PC-9 (cell line): ENCODE measurements at places on chromosomes 11 and 22. TPM values are rescaled to one million over a fixed set of nuclear protein-coding genes. Genes with fewer than 3 reads are reported as not detected.

- no peak overlapping the region for H3K27ac ChIP-seq
- peaks cover 92% of the 10 kb centered on the region for H3K27me3 ChIP-seq
- no peaks in the 10 kb centered on the region for H3K36me3 ChIP-seq
- no peaks in the 10 kb centered on the region for H3K4me1 ChIP-seq
Measured at GRCh38 chr11:117562136-117562535, 234.5 kb downstream of the CEP164 start.

GRCh38 chr11:325796-326591, 5.3 kb upstream of the IFITM3 start:
- H3K27ac ChIP-seq, result no peak overlapping the region
- H3K4me3 ChIP-seq, result no peak overlapping the region
- no peaks in the 10 kb centered on the region for H3K36me3 ChIP-seq
- no peak for DNase-seq
- no peaks in the 10 kb centered on the region for H3K27me3 ChIP-seq

DNA sequence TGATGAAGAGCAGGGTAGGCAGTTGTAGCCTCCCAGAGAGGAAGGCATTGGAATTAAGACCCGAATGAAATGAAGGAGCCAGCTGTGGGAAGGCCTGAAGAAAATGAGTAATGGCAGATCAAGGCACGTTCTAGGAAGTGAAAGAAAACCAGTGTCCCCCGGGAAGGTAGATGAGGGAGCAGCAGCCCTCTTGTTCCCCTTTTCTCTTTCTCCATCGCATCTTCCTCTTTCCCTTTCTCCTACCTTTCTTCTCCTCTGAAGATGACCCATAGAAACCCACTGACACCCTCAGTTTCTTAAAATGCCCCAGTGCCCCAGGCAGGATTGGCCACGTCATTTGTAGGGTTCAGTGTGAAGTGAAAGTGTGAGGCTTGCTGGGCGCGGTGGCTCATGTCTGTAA, 172.6 kb upstream of the SEZ6L start:
- no peak for DNase-seq
- H3K27me3 ChIP-seq, result peaks cover 57% of the 10 kb centered on the region
- no peak overlapping the region for H3K4me3 ChIP-seq
- H3K27ac ChIP-seq, result no peak overlapping the region

Gene CELF1
- total RNA-seq, result 115 and 165 TPM in 2 replicates

Gene GTSE1
- 51.5 and 64.6 TPM in 2 replicates for total RNA-seq

Gene IFITM10
- 4.2 and 5.5 TPM in 2 replicates for total RNA-seq

- no peaks in the 10 kb centered on the region for H3K36me3 ChIP-seq
- H3K27me3 ChIP-seq, result peaks cover 60% of the 10 kb centered on the region
Measured at GRCh38 chr11:17606233-17607082, 59.4 kb downstream of the OTOG start.

GRCh38 chr11:46307785-46308341, 30.4 kb downstream of the CREB3L1 start:
- no peak overlapping the region for H3K4me3 ChIP-seq
- H3K27me3 ChIP-seq, result no peaks in the 10 kb centered on the region
- H3K36me3 ChIP-seq, result no peaks in the 10 kb centered on the region
- H3K27ac ChIP-seq, result no peak overlapping the region

Gene CEP126
- total RNA-seq, result 3.7 and 6.0 TPM in 2 replicates

DNA sequence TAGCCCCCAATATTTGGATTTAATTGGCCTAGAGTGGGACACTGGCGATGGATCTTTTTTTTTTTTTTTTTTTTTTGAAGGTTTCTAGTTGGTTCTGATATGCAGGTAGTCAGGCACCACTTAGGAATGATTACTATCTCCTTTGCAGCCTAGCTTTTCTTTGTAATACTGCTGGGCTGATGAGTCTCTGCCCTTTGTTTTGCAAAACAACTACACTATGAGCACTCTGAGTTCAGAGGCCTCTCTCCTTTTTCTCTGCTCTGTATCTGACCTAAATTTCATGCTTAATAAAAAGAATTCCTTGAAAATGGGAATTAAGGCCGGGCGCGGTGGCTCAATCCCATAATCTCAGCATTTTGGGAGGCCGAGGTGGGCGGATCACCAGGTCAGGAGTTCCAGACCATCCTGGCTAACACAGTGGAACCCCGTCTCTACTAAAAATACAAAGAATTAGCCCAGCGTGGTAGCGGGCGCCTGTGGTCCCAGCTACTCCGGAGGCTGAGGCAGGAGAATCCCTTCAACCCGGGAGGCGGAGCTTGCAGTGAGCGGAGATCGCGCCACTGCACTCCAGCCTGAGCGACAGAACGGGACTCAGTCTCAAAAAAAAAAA, 1312.3 kb downstream of the FAM181B start:
- H3K27ac ChIP-seq, result no peak overlapping the region
- DNase-seq, result no peak
- H3K4me1 ChIP-seq, result no peaks in the 10 kb centered on the region
- H3K4me3 ChIP-seq, result no peak overlapping the region
- no peaks in the 10 kb centered on the region for H3K36me3 ChIP-seq
- H3K27me3 ChIP-seq, result no peaks in the 10 kb centered on the region

DNA sequence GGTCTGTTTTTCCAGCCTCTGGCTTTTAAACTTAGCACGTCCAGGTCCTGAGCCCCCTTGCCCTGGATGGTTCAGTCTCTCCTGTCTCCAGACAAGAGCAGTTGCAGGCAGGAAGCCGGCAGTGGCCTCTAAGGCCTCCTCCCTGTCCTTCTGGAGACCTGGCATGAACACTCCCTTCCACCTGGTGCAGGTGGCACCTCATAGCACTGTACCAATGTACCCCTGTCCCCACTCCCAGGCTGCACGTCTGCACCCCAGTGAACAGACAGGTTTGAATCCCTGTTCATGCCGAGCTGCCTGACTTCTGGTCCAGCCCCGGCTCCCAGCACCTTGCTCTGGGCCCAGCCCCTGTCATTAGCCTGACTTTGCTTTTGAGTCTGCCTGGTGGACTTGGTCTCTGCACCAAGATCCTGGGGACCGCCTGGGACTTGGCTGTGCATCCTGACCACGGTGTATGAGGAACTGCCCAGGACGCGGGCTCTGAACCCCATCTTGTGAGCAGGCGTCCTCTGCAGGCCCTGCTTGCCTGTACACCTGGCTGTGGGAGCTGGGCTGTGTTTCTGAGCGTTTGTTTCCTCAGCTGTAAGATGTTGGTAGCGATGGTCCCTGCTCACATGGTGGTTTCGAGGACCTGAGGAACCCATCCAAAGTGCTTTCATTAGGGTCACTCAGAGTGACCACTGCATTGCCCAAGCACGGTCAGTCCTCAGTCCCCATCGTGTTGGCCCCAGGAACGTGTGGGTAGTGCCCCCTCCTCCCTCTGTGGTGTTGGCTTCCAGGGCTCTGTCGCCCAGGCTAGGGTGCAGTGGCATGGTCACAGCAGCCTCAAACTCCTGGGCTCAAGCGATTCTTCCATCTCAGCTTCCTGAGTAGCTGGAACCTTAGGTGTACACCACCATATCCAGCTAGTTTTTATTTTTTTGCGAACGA, 75.0 kb upstream of the SHANK2 start:
- DNase-seq, result no peak
- no peak overlapping the region for H3K27ac ChIP-seq
- H3K4me3 ChIP-seq, result no peak overlapping the region
- H3K27me3 ChIP-seq, result no peaks in the 10 kb centered on the region
- H3K4me1 ChIP-seq, result no peaks in the 10 kb centered on the region

DNA sequence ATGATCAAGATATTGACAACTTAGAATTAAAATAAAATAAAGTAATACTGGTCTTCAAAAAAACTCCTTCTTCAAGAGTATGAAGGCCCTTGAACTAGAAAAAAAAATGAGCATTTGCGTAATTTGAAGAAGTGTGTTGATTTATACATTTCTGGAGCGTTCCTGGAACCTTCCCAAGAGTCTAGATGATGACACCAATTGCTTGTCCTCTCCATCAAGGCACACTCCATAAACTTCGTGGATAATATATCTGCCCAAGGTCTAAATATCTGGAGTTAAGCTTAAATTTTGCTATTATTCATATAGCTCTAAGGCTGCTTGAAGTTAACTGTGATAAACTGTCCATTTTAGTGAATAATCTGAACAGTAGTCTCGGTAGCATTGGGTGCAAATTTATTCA, 361.3 kb upstream of the CNTN5 start:
- DNase-seq, result no peak
- no peak overlapping the region for H3K27ac ChIP-seq
- H3K4me3 ChIP-seq, result no peak overlapping the region
- H3K4me1 ChIP-seq, result no peaks in the 10 kb centered on the region
- H3K36me3 ChIP-seq, result no peaks in the 10 kb centered on the region

DNA sequence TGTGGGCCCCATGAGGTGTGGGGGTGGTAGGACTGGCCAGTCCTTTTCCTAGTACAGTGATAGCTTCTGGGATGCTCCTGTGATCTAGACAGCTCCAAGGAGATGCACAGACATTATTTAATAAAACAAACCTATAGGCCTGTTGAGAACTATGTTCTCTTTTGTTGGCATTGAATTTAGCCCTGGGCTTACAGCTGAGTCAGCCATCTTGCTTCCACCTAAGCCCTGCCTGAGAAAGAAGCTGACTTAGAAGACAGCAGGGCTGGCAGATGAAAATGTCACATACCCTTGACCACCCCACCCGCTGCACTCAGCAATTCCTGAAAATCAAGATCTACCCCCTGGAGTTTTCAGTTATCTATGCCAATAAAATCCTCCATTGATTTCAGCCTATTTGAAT, 353.2 kb downstream of the CADM1 start:
- no peaks in the 10 kb centered on the region for H3K36me3 ChIP-seq
- no peak for DNase-seq
- no peaks in the 10 kb centered on the region for H3K4me1 ChIP-seq

- no peak for DNase-seq
- no peaks in the 10 kb centered on the region for H3K27me3 ChIP-seq
- H3K36me3 ChIP-seq, result no peaks in the 10 kb centered on the region
Measured at GRCh38 chr11:61334434-61335354, 1.7 kb downstream of the TKFC start.

Gene NRIP3
- 1.1 and 2.1 TPM in 2 replicates for total RNA-seq

DNA sequence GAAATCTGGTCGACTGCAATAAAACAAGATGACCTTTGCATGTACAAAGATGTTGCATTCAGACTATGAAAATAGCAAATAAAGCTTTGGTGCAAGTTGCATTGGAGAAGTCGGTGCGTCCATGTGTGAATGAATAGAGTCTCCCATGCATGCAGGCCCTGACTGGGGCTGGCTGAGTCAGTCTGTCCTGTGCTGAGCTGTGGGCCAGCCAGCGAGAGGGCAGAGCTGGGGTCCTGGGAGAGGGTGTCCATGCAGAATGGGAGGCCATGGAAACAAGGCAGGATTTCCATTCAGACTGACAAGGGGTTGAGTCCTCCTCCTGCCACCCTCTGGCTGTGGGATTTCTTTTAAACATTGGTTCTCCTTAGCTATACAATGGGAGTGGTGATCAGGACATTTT, 2.3 kb upstream of the CRYBB3 start:
- H3K27ac ChIP-seq, result no peak overlapping the region
- DNase-seq, result no peak
- H3K36me3 ChIP-seq, result no peaks in the 10 kb centered on the region
- no peak overlapping the region for H3K4me3 ChIP-seq
- no peaks in the 10 kb centered on the region for H3K27me3 ChIP-seq

- peak; percentile 100 for DNase-seq
- H3K4me1 ChIP-seq, result peaks cover 29% of the 10 kb centered on the region
- H3K36me3 ChIP-seq, result peaks cover 12% of the 10 kb centered on the region; the same call in 1 of the 2 replicates
- H3K27me3 ChIP-seq, result no peaks in the 10 kb centered on the region
- peak within 1 kb of the TSS; percentile 64 for H3K4me3 ChIP-seq
Measured at GRCh38 chr11:64185693-64186491, at the start of gene STIP1. STIP1 (plus strand) TSS chr11:64186171; CDS start chr11:64186262, 91 bp downstream.

Gene DAGLA
- 8.3 and 10.1 TPM in 2 replicates for total RNA-seq

Gene OR4A16
- total RNA-seq, result not detected in 2 replicates

GRCh38 chr22:36884349-36885158, 23.7 kb downstream of the NCF4 start:
- H3K4me1 ChIP-seq, result peaks cover 25% of the 10 kb centered on the region
- H3K27me3 ChIP-seq, result no peaks in the 10 kb centered on the region
- no peaks in the 10 kb centered on the region; the same call in 1 of the 2 replicates for H3K36me3 ChIP-seq
- H3K4me3 ChIP-seq, result no peak overlapping the region
- H3K27ac ChIP-seq, result peak overlapping the region; percentile 32

Gene GLYAT
- not detected in 2 replicates for total RNA-seq

DNA sequence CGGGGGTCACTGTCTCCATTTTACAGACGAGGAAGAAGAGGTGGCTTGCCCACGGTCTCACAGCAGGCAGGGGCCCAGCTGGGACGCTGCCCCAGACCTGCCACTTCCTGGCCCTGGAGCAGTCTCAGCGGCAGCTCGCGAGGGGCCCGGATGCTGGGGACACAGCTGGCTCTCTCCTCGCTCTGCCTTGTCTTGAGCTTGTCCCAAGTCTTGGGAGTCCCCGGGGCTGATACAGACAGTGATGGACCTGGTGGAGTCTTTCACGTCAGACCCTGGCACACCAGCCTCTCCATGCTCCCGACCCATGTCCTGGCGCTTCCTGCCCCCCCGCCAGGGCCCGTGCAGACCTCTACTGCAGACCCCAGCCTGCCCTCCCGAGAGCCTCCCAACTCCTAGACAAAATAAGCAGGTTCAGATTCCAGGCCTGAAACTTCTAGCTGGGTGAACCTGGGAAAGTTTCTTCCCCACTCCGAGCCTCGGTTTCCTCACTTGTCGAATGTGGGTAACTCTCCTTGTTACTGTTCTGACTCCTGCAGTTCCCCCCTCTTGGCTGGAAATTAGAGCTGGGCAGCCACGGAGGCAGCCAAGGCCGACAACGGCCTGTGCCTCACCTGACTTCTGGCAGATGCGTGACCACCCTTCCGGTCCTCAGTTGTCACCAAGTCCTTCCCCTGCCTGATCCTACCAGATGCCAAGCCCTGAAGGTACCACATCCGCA, 145.4 kb downstream of the CACNA1I start:
- no peak overlapping the region for H3K27ac ChIP-seq

Gene KRTAP5-1
- total RNA-seq, result not detected in 2 replicates

DNA sequence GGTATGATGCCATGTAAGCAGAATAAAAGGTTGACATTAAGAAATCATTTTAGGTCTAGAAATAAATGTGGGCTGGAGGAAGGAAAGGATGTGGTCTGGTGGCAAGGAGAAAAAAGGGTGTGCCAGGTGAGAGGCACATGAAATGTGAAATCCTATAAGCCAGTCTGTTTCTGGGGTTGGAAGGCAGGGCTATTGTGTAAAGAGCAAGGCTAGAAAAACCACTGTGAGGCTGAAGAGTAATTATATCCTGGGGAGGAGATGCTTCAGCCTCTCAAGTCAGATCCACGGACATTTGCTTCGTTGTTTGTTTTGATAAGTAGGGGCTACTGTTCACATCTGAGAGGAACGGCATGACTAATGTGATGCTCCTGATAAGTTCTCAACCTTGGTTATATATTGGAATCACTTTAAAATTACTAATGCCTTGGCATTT, 77.5 kb upstream of the CTSC start:
- DNase-seq, result peak; percentile 87
- peak overlapping the region; percentile 63 for H3K27ac ChIP-seq
- H3K4me3 ChIP-seq, result no peak overlapping the region
- H3K36me3 ChIP-seq, result no peaks in the 10 kb centered on the region
- no peaks in the 10 kb centered on the region for H3K27me3 ChIP-seq

DNA sequence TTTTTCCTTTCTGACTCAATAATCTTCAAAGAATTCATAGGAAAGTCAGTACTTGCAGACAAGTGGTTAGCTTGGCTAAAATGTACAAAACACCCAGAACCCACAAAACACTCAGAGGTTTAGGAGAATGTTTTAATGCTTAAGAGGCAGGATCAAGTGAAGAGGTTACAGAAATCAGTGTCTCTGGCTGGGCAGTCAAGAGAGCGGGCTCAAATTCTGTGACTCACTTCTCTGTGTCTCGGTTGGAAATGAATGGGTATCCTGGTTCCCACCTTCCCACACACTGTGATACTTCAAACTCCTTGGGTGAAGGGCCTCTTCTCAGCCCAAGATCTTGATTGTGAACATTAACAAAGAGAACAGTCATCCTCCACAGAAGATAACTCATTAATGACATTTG, 3.8 kb downstream of the MPEG1 start:
- H3K27me3 ChIP-seq, result no peaks in the 10 kb centered on the region
- no peak overlapping the region for H3K4me3 ChIP-seq
